Stimulated activated CD4-positive, alpha-beta T cell treated with anti-CD3 and anti-CD28 coated beads, Interleukin-12 subunit alpha, Interleukin-12 subunit beta, amount 100 ng/mL, for 48 hours (primary cell): ENCODE measurements at places on chromosomes 11 and 22.

DNA sequence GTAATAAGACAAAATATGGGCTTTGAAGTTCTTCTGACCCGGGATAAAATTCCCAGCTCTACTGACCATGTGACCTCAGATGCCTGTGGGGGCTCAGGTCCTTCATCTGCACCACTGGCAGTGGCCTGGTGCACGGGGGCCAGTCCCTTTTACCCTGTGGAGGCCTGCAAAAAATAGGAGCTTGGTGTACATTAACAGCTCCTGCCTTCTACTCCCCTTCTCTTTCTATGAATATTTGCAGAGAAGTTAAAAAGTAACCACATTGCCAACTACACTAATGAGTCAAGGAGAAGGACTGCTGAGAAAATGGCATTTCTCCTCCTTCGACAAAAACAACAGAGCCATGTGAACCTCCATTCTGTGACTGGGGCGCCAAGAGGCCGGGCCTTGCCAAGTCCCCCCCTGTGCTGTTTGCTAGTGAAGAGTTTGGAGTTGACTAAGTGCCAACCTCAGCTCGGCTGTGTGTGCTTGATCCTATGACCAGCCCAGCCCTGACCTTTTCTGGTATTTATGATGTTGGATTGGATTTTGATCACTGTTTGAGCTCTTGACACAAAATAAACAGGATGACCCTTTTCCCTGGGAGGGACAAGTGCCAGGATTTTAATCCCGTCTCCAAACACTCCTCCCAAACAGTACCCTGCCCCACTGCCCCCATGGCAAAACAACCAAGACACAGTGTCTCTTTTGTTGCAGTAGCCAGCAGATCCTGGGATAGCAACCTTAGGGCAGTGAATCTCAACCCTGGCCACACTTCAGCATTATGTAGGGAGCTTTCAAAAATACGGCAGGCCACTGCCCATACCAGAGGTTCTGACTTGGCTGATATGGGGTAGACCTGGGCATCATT lies 380.1 kb downstream of the LARGE1 start:
- no peak for DNase-seq

DNA sequence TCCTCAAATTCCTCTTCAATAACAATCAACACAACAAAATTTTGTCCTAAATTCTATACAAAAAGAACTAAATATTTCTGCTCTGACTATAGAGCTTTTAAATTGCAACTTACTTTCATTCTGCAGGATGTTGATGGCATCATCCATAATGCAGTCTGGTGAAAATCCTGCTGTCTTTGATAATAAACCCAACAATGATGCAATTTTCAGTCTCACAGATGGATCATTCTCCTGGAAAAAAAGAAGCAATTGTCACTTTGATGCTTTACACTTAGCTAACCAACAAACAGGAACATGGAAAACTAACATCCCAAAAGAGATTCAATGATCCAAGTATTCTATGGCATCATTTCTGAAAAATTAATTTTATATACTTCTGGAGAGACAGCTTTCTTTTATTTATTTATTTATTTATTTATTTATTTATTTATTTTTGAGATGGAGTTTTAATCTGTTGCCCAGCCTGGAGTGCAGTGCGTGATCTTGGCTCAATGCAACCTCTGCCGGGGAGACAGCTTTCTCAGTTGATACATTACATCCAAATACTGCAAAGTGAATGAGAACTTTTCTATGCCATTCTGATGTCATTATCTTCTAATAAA lies 13.0 kb downstream of the INTS4 start:
- DNase-seq = no peak

GRCh38 chr11:75841739-75842138 lies 26.7 kb downstream of the UVRAG start:
- DNase-seq = no peak

DNA sequence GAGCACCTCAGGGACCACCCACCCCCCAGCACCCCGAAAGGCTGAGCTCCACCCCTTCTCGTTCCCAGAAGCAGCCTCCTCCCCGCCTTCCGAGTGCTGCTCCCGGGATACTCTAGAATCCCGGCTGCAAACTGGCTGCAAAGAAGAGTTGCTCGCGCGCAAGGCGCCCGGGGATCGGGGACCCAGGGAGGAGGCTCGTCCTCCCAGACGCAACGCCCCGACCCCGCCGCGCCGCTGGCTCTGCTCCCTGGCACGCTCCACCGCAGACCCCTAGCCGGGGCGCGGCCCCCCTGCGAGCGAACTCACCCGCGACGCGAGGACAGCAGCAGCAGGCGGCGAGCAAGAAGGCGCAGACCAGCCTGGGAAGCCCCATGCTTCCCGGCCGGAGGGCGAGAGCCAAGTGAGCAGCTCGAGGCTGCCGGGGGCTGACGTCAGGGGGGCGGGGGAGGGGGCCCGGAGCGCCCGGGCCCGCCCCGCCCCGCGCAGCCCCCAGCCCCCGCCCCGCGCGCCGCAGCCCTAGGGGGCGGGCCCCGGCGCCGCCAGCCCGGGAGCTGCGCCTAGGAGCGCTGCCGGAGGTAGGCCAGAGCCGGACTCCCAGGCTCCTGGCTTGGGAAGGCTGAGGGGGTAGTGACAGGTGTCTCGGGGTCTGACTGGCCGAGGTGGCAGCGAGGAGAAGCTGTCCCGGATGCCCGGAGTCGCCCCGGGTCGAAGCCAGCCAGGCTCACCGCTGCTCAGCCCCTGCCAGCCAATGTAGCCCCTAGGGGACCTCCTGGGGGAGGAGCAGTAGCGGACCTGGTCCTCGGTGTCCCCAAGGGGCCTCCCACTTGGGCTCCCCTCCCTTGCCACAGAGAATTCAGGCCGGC lies at the start of gene MCAM:
Gene MCAM, minus strand, starts transcription at position 402 of the 863 bp plus-strand sequence. Its CDS starts 29 bp downstream, at position 373.
- DNase-seq = no peak
